ENCODE measurements at places on chromosomes 12 and 14. TPM values are rescaled to one million over a fixed set of nuclear protein-coding genes. Genes with fewer than 3 reads are reported as not detected.

PRPF39 gene
- total RNA-seq: 18.6 TPM

RPGRIP1 gene
- total RNA-seq: 0.23 TPM

CLEC9A gene
- not detected for total RNA-seq

PGF gene
- total RNA-seq: 2.7 TPM

TMEM52B gene
- 0.13 TPM for total RNA-seq

HOXC9 gene
- 14.1 TPM for total RNA-seq

ACSM4 gene
- not detected for total RNA-seq
